HL-60 (cell line): ENCODE measurements at places on chromosomes 6 and 20.

DNA sequence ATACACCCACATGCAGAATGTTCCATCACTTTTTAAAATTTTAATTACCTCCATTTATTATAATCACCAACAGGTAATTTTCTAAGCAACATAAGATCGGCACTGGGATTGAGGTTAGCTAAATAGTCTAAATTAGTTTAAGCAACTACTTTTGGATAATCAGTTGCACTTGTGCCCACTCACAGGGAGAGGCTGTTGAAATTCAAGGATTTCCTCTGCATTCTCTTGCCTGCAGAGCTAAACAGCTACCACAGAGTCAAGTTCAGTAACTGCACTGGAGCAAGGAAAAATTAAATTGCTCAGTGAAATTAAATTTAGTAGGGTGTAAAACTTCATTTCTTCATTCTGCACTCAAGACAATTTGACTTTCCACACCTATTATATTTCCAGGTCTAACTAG is 120.7 kb upstream of the CCDC28A start:
- DNase-seq: no peak

GRCh38 chr6:90978046-90978445 is 391.2 kb upstream of the MAP3K7 start:
- no peak for DNase-seq

DNA sequence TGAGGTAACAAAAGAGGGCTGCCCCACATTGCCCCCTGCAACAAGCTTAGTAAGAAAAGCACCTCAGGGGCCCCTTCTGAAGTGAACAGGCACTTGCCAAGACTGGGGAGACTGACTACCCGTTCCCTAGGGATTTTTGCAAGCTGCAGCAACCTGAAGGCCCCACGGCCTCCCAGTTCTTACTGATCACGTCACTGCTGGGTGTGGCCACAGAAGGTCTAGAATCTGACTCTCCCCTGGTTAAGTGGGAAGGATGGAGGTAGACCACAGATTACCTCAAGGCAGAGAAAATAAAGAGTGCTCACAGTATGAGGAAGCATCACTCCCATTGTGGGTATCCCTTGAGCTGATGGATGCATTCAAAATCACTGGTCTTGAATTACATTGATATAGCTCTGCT is 201.5 kb upstream of the KCNQ5 start:
- no peak for DNase-seq

DNA sequence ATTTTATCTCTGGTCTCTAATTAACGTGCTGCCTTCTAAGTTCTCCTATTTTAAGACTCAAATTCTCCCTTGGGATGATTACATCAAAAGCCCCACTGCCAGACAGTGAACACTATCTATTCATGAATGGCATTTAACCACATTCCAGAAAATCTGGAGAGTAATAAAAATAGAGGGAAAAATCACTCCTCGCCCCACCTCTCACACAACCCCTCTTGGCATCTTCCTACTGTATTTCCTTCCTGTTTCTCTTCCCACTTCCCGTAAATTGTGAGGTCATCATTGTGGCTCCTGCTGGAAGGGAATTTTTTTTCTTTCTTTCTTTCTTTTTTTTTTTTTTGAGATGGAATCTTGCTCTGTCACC is 31.5 kb downstream of the RAB44 start:
- DNase-seq: no peak

DNA sequence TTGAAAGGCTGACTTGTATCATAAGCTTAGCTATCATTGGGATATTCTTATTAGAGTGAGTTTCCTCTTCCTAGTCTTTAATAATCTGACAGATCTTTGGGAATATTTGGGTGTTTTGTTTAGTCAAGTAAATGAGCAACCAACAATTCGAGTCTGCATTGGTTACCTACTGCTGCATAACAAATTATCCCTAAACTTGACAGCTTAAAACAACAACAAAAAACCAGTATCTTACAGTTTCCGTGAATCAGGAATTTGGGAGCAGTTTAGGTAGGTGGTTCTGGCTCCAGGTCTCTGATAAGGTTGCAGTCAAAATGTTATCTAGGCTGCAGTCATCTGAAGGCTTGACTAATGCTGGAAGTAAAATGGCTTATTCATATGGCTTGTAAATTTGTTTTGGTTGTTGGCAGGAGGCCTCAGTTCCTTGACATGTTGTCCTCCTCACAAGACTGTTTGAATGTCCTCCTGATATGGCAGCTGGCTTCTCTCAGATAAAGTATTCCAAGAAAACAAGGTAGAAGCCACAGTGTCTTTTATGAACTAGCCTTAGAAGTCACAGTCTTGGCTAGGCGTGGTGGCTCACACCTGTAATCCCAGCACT is 7.2 kb downstream of the GTF3C6 start:
- DNase-seq: no peak

DNA sequence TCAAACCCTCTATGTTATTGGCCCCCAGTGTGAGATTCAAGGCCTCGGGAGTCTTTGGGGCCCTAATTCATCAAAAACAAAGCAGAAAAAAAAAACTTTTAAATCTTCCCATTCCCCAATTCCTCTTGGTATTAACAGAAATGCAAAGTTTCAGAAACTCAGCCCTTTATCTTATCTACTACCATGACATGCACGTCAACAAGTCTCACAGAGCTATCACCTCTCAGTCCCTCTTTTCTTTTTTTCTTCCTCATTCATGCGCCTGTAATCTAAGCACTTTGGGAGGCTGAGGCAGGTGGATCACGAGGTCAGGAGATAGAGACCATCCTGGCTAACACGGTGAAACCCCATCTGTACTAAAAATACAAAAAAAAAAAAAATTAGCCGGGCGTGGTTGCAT is 22.7 kb downstream of the SAMD3 start:
- DNase-seq: no peak

- DNase-seq: no peak
Measured at GRCh38 chr6:109006818-109007217, 87.8 kb downstream of the SESN1 start.

DNA sequence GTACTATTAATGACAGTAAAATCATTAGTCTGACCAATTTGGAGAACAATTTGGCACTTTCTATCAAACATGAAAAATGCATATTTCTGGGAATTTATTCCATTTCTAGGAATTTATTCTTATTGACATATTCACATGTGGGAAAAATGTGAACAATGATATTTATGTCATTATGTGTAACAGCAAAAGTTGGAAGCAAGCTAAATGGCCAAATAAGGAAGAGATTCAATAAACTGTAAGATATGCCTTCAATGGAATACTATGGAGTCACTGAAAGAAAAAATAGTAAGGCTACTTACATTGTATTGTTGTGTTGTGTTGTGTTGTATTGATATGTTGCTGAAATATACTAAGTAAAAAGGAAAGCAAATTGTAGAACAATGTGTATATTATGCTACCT is 100.5 kb upstream of the EDN1 start:
- DNase-seq: no peak

GRCh38 chr6:150312395-150312794 is 56.4 kb upstream of the IYD start:
- no peak for DNase-seq

- DNase-seq: no peak
Measured at GRCh38 chr6:38722727-38723334, 7.7 kb downstream of the DNAH8 start.

- no peak for DNase-seq
Measured at GRCh38 chr20:49435639-49436038, 46.8 kb downstream of the KCNB1 start.

- no peak for DNase-seq
Measured at GRCh38 chr6:81138236-81138635, 614.2 kb downstream of the TENT5A start.

DNA sequence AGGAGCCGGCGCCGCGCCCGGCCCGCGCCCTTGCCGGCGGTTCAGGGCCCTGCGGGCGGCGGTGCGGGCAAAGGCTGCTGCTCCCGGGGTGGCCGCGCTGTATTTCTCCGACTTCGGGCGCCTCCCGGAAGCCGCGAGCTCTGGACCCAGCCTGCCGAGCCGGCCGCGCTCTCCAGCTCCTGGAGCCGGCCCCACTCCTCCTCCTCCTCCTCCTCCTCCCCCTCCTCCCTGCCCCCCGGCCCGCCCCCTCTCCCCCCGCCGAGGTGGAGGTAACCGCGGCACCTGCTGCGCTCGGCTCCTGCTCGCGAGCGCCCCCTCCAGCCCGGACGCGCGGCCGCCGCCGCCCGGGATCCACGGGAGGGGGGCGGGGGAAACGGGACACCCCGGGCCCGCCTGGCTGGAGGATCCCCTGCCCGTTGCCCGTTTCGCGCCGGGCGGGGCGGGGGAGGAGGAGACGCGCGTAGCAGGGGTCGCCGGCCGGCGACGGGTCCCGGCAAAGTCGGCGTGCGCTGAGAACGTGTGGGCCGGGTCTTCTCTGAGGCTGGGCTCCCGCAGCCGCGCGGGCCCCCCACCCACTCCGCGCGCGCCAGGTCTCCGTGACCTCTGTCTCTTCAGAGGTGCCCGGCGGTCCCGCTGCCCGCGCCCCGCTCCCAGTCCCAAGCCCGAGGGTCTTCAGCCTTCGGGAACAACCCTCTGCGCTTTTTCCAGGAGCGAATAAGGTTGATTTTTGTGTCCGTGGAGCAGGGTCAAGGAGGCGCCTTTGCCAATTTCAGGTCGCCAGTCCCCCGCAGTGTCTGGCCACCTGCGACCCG is at the start of gene SLC22A23:
Gene SLC22A23, minus strand, starts transcription at position 153 of the 812 bp plus-strand sequence. CDS start 491 bp downstream, outside the sequence.
- DNase-seq: peak; percentile 17

DNA sequence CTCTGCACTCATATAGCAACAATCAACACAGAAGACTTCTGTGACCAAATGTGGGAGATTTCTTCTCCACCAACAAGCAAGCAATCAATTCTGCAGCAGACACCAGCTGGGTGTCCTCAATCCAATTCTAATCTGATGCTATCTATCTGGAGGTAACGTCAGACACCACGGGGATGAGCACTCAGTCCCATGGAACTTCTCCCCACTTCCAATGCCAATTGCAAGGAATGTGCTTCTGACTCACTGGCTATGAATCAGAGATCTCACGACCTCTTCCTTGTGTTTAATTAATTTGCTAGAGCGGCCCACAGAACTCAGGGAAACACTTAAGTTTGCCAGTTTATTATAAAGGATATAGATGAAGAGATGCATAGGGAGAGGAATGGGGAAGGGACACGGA is 103.5 kb upstream of the SIRPG start:
- no peak for DNase-seq

GRCh38 chr6:35718911-35719381 is 17.9 kb upstream of the ARMC12 start:
- DNase-seq: no peak

DNA sequence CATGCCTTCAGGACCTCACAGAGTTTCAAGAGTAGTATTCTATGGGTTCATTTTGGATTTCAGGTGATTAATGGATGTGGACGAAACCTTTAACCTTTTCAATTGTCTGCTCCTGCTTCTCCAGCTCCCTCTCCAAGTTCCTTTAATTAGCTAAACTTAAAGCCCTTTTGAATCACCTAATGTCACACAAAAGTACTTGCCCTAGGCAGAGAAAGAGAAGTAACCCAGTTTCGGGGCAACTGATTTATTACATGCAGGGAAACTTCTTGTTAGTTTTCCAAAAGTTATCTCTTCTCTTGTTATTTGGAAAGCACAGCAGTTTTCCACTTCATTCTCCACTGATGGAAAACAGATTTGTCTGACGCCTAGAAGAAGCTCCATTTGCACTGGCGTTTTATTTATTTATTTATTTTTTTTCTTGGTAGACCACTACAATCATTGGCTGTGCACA is 407.7 kb upstream of the JARID2 start:
- DNase-seq: no peak

GRCh38 chr20:45014671-45015415 is 48.5 kb downstream of the STK4 start:
- no peak for DNase-seq

GRCh38 chr6:147023148-147023547 is 181.1 kb upstream of the STXBP5 start:
- DNase-seq: no peak

GRCh38 chr20:64131406-64131805 is 24.0 kb upstream of the NPBWR2 start:
- peak; percentile 24 for DNase-seq

DNA sequence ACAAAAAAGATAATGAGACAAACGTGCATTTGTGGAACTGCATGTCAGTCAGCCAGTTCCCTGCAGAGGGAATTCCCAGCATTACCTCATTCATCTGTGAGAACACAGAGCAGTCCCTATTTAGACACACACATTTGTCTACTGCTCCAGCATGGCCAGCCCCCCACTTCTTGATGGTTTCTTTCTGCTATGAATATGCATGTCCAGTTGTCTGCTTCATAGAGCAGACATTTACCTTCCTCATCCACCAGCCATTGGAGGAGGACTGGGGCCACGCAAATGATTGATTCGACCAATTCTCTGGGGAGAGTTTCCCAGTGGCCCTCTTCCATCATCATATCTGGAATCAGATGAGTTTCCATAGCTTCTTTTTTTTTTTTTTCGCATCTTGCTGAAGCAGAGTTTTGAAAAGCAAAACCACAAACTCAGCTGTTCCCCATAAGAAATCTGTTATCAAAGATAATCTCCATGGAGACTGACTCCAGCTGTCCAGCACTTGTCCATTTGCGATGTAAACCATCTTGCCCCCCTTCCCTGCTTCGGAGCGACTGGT is 11.8 kb downstream of the ENPP1 start:
- no peak for DNase-seq

GRCh38 chr6:134309983-134310605 is 7.8 kb downstream of the SGK1 start:
- DNase-seq: no peak
